ENCODE measurements at places on chromosomes 7 and 10. TPM values are rescaled to one million over a fixed set of nuclear protein-coding genes. Genes with fewer than 3 reads are reported as not detected.
A peak's percentile ranks its signal among the peaks of the same experiment; 100 is the strongest.

Gene PODXL
- 97.6 TPM for total RNA-seq

- H3K36me3 ChIP-seq = no peaks in the 10 kb centered on the region
- H3K27me3 ChIP-seq = no peaks in the 10 kb centered on the region
- H3K4me3 ChIP-seq = no peak overlapping the region
- DNase-seq = no peak
- H3K4me1 ChIP-seq = no peaks in the 10 kb centered on the region
Measured at GRCh38 chr10:88707429-88708155, 1.5 kb downstream of the LIPK start.

DNA sequence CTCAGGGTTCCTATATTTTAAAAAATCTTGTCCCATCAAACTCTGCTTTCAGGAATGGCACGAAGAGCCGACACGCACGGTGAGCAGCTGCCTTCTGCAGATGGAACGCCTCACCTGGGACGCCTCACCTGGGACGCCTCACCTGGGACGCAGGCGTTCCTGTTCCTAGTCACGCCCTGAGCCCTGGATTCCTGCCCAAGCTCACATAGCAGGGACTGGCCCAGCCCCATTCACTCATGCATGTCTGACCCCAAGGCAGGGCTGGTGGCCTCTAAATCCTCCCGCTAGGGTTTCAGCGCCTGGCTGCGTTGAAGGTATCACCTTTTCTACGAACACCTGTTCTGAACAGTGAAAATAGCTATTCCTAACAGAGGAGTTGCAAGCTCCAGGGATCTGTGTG, 49.8 kb downstream of the CARD11 start:
- no peaks in the 10 kb centered on the region for H3K36me3 ChIP-seq
- no peak overlapping the region for H3K4me3 ChIP-seq
- DNase-seq = no peak
- no peak overlapping the region for H3K27ac ChIP-seq

- no peak overlapping the region for H3K27ac ChIP-seq
- H3K4me1 ChIP-seq = no peaks in the 10 kb centered on the region
- H3K36me3 ChIP-seq = no peaks in the 10 kb centered on the region
- no peak overlapping the region for H3K4me3 ChIP-seq
Measured at GRCh38 chr7:108384716-108385483, 71.3 kb downstream of the NRCAM start.

Gene ZNF488
- total RNA-seq = not detected

GRCh38 chr7:72925546-72926120, 738 bp downstream of the POM121 start:
- peak overlapping the region; percentile 73 for H3K4me3 ChIP-seq
- H3K36me3 ChIP-seq = peaks cover 46% of the 10 kb centered on the region
- peaks cover 19% of the 10 kb centered on the region for H3K4me1 ChIP-seq
- DNase-seq = no peak
- H3K27me3 ChIP-seq = no peaks in the 10 kb centered on the region

DNA sequence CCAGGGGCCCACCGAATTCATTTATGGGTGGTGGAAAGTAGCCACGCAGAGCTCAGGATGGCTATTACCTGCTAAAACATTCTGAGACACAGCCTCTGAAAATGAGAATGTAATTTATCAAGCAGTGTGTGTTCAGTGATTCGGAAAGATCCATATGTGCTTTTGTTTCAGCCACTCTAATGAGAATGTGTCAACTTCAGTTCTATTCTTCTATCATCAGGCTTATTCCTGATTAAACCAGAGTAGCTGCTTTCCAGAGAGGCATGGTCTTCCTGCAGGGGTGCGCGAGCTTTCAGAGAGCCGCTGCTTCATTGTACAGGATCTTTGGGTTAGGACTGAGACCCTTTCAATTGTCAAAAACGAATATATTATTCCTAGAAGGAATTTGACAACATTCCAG, 167.6 kb downstream of the OTUD1 start:
- no peaks in the 10 kb centered on the region for H3K36me3 ChIP-seq
- DNase-seq = no peak
- H3K4me1 ChIP-seq = no peaks in the 10 kb centered on the region
- H3K27ac ChIP-seq = no peak overlapping the region

GRCh38 chr7:102721-103120, 89.7 kb upstream of the FAM20C start:
- H3K36me3 ChIP-seq = no peaks in the 10 kb centered on the region
- H3K27me3 ChIP-seq = no peaks in the 10 kb centered on the region
- no peak for DNase-seq
- H3K4me1 ChIP-seq = no peaks in the 10 kb centered on the region
- H3K27ac ChIP-seq = peak overlapping the region; percentile 15
- H3K4me3 ChIP-seq = no peak overlapping the region

Gene FAM13C
- total RNA-seq = 8.5 TPM

Gene UBE2D1
- 59.3 TPM for total RNA-seq

DNA sequence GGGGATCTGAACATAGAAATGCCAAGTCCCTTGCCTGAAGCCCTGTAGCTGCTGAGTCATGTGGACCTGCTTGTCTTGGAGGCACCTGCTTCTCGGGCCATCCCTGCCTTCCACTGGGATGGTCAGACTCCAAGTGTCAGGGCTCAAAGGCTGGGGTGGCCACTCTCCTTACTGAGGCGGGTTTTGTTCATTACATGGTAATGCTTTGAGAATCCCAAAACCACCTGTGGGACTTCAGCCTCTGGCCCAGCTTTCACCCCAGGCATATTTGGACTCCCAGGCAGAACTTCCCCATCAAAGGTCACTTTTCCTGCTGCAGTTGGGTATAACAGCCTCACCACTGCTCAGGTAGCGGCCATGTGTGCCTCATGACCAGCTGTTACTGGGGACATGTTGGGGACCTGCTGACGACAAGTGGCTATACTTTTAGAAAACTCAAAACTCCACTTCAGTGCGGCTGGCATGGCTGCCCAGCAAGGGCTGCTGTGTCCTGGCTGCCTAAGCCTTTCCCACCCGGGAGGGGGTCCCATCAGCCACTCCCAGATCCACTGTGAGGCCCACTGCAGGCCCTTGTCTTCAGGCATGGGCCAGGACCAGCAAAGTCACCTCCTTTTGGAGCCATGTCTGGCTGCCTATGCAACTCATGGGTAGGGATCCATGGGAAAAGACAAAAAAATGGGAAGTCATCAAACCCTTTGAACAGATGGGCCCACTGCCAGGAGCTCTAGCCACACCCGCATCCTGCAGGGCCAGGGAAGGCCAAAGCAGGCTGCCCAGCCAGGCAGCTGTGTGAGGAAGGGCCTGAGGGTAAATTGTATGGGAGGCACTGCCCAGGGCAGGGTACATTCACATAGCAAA, 96.7 kb downstream of the ARHGAP22 start:
- DNase-seq = peak; percentile 78
- H3K27me3 ChIP-seq = no peaks in the 10 kb centered on the region
- H3K4me3 ChIP-seq = no peak overlapping the region
- H3K27ac ChIP-seq = no peak overlapping the region

GRCh38 chr10:58967551-58968388, 208.7 kb upstream of the PHYHIPL start:
- peak; percentile 45 for DNase-seq
- H3K27me3 ChIP-seq = no peaks in the 10 kb centered on the region
- H3K27ac ChIP-seq = no peak overlapping the region
